GM23338 (cell line): ENCODE measurements at places on chromosomes 7 and 10. TPM values are rescaled to one million over a fixed set of nuclear protein-coding genes. Genes with fewer than 3 reads are reported as not detected.
A peak's percentile ranks its signal among the peaks of the same experiment; 100 is the strongest.

- H3K27ac ChIP-seq: no peak overlapping the region
- no peaks in the 10 kb centered on the region; the same call in 1 of the 2 replicates for H3K4me1 ChIP-seq
These were observed 251.2 kb upstream of the HGF start for GRCh38 chr7:82021036-82021435.

DNA sequence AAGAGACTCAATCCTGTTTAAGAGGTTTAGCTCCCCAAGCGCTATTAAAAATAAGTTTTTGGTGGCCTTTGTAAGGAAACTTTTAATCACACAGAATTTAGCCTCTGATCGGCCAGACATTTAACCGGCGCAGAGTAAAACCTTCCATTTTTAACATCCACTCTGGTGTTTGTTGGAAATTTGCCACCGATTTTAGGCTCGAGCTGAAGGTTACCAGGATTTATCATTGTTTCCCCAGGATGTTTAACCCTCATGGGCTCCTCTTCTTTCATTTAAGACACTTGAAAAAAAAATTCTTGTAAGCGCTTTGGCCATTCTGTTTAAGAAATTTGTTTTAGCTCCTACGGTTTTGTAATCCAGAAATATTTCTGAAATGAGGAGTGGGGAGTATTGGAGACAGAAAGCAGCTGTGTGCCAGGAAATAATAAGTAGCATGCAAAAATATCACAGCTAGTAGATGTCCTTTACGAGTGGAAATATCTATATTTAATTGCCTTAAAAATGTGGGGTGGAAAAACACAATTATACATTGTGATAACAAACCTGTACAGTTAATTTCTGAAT, 3.4 kb downstream of the NEUROD6 start:
- peaks cover 7% of the 10 kb centered on the region; the same call in 1 of the 2 replicates for H3K4me1 ChIP-seq
- no peak for DNase-seq
- no peak overlapping the region for H3K27ac ChIP-seq
- peak overlapping the region; percentile 70 for H3K4me3 ChIP-seq

- H3K27ac ChIP-seq: no peak overlapping the region
- no peaks in the 10 kb centered on the region for H3K27me3 ChIP-seq
- no peak overlapping the region for H3K4me3 ChIP-seq
- DNase-seq: no peak
- no peaks in the 10 kb centered on the region for H3K4me1 ChIP-seq
These were observed 285.4 kb downstream of the SNX13 start for GRCh38 chr7:17654940-17655339.

Gene VAX1
- total RNA-seq: not detected in 2 replicates

GRCh38 chr10:46040004-46040403, 6.1 kb downstream of the MSMB start:
- no peaks in the 10 kb centered on the region for H3K27me3 ChIP-seq
- DNase-seq: no peak
- no peak overlapping the region for H3K27ac ChIP-seq
- H3K4me3 ChIP-seq: no peak overlapping the region
- no peaks in the 10 kb centered on the region for H3K36me3 ChIP-seq
- H3K4me1 ChIP-seq: no peaks in the 10 kb centered on the region

DNA sequence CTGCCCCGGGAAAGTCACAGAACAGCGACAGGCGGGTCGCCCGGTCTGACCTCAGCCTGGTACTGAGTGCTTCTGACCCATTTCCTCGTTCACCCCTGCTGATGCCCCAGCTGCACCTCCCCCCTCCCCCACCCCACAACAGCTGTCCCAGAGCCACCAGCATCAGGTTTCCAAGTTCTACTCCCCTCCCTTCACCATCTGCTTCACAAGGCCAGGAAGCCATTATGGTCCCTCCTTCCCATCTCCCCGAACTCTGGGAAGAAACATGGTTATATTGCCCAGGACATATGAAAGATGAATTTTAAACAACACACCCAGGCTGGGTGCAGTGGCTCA, 301.9 kb upstream of the GALNT17 start:
- peaks cover 1% of the 10 kb centered on the region for H3K36me3 ChIP-seq
- no peak overlapping the region for H3K4me3 ChIP-seq
- H3K27me3 ChIP-seq: no peaks in the 10 kb centered on the region
- no peak for DNase-seq
- H3K4me1 ChIP-seq: peaks cover 9% of the 10 kb centered on the region

- no peak for DNase-seq
- H3K4me3 ChIP-seq: no peak overlapping the region
- H3K27ac ChIP-seq: no peak overlapping the region
- no peaks in the 10 kb centered on the region for H3K36me3 ChIP-seq
These were observed 46.7 kb downstream of the PLXDC2 start for GRCh38 chr10:19862811-19863515.

- H3K4me1 ChIP-seq: peaks cover 26% of the 10 kb centered on the region
- DNase-seq: peak; percentile 28
- no peak overlapping the region for H3K4me3 ChIP-seq
These were observed 290.3 kb upstream of the VWC2 start for GRCh38 chr7:49483142-49483541.

DNA sequence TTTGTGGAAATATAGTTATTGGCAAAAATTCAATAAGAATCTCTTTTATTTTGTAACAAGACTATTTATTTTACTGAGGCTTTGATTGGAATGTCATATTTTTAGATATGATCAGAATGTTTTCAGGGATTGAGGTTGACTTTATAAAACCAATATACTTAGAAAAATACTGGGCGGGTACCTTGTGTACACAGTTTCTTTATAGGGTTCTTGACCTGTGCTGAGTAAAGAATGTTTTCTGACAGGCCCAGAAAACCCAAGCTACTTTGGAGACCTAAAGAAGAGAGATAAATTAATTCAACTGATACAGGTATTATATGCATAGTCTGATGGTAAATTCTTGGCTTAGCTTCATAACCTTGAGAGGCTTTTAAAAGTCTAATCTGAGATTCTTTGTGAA, 23.9 kb upstream of the SPAM1 start:
- H3K36me3 ChIP-seq: peaks cover 23% of the 10 kb centered on the region
- no peak overlapping the region for H3K27ac ChIP-seq
- DNase-seq: no peak
- no peak overlapping the region for H3K4me3 ChIP-seq
- no peaks in the 10 kb centered on the region for H3K27me3 ChIP-seq
- no peaks in the 10 kb centered on the region for H3K4me1 ChIP-seq

- no peaks in the 10 kb centered on the region for H3K36me3 ChIP-seq
- no peak for DNase-seq
- H3K27ac ChIP-seq: no peak overlapping the region
- H3K4me3 ChIP-seq: no peak overlapping the region
These were observed 212.5 kb upstream of the CELF2 start for GRCh38 chr10:10804998-10805740.

DNA sequence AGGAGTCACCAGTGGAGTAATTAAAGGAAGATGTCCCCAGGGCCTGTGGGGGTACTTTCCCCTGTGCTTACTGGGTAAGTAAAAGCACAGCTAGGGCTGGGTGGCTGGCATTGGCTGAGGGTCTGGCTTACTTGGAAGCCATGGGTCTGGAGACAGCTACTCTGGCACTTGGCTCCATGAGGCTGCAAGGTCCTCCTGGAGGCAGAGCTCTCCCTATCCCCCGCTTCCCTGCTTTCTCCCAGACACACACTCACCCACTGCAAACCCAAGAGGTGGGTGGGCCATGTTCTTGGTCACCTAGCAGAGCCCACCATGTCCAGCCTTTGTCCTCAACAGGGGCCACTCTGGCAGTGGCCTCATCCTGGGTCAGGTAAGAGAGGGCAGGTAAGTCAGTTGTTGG, 13.3 kb downstream of the EMX2 start:
- no peaks in the 10 kb centered on the region for H3K36me3 ChIP-seq
- H3K27me3 ChIP-seq: peaks cover 64% of the 10 kb centered on the region
- no peak overlapping the region for H3K4me3 ChIP-seq
- H3K4me1 ChIP-seq: peaks cover 25% of the 10 kb centered on the region; the same call in 1 of the 2 replicates

Gene SLC26A3
- not detected in 2 replicates for total RNA-seq

GRCh38 chr7:154729056-154729455, 273.9 kb downstream of the PAXIP1 start:
- no peak overlapping the region for H3K4me3 ChIP-seq
- no peak overlapping the region for H3K27ac ChIP-seq
- peaks cover 4% of the 10 kb centered on the region; the same call in 1 of the 2 replicates for H3K36me3 ChIP-seq
- DNase-seq: no peak
- no peaks in the 10 kb centered on the region for H3K27me3 ChIP-seq

Gene CLCN1
- total RNA-seq: 0.23 and 0.38 TPM in 2 replicates

DNA sequence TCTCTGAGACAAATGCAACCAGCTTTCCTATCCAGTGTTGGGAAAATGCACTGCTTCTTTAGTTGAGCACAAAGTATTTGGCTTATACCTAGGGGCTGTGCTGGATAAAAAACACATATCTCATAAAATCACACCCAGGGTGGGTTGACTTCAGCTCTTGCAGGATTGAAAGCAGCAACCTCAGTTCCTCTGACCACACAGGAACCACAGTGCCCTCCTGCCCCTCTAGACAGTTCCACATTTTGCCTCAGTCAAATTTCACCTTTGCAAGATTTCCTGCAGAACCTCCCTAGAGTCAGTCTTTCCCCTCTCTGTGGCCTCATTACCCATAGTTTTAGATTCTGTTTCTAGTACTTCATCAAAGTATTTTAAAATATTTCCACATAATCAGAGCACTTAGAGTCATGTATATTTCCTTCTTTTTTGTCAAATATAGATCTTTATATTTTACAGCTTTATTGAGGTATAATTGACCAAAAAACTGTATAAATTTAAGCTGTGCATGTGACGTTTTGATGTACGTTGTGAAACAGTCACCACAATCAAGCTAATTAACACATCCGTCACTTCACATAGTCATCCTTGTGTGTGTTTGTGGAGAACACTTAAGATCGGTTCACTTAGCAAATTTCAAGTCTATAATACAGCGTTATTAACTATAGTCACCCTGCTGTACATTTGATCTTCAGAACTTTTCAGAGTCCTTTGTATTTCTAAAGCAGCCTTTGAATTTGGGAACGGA, 37.0 kb upstream of the EGR2 start:
- H3K27ac ChIP-seq: no peak overlapping the region
- no peaks in the 10 kb centered on the region; the same call in 1 of the 2 replicates for H3K36me3 ChIP-seq
- no peak overlapping the region for H3K4me3 ChIP-seq
- DNase-seq: no peak
- H3K4me1 ChIP-seq: no peaks in the 10 kb centered on the region

DNA sequence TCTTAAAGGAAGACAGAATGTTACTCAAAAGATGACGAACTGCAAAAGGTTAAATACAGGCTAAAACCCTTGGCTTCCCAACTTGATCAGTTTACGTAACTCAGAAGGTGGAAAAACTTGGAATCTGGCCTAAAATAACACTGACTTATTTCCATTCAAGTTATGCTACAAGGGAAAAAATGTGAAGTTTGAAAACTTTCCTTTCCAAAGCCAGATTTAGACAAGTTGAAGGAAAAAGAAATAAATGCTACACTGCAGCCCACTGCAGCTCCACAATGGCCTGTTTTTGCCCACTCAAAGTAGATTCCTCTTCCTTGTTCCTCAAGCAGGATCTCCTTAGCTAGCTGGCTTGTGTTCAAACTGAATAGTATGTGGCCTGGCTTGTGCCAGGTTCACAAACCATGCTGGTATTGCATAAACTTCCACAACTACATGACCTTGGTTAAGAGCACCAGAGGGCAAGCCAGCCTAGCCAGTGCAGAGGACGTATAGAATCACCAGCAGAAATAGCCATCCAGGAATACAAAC, 166.2 kb downstream of the CPEB3 start:
- H3K36me3 ChIP-seq: no peaks in the 10 kb centered on the region
- no peaks in the 10 kb centered on the region for H3K27me3 ChIP-seq
- no peak for DNase-seq

GRCh38 chr10:104767282-104767681, 126.2 kb downstream of the SORCS3 start:
- no peak for DNase-seq
- peaks cover 15% of the 10 kb centered on the region for H3K4me1 ChIP-seq
- no peak overlapping the region for H3K27ac ChIP-seq

Gene DENND2A
- 5.6 and 10.0 TPM in 2 replicates for total RNA-seq

Gene MMP21
- not detected in 2 replicates for total RNA-seq

Gene AFAP1L2
- 6.5 and 7.3 TPM in 2 replicates for total RNA-seq

GRCh38 chr10:93711891-93712290, 9.5 kb upstream of the FRA10AC1 start:
- no peaks in the 10 kb centered on the region for H3K36me3 ChIP-seq
- no peak overlapping the region for H3K27ac ChIP-seq
- H3K27me3 ChIP-seq: no peaks in the 10 kb centered on the region
- no peak overlapping the region for H3K4me3 ChIP-seq
- no peak for DNase-seq
- H3K4me1 ChIP-seq: 0 out of 2 replicates have a peak, but pooled peaks cover 5% of the 10 kb centered on the region

DNA sequence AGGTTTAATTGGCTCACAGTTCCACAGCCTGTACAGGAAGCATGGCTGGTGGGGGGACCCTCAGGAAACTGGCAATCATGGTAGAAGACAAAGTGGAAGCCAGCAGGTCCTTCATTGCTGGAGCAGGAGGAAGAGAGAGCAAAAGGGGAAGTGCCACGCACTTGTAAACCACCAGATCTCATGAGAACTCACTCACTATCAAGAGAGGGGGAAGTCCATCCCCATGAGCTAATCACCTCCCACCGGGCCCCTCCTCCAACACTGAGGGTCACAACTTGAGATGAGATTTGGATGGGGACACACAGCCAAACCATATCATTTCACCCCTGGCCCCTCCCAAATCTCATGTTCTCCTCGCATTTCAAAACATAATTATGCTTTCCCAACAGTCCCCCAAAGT, 171.9 kb upstream of the CACNA2D1 start:
- no peaks in the 10 kb centered on the region for H3K27me3 ChIP-seq
- no peaks in the 10 kb centered on the region for H3K4me1 ChIP-seq
- no peaks in the 10 kb centered on the region for H3K36me3 ChIP-seq
- no peak overlapping the region for H3K4me3 ChIP-seq

Gene PWWP2B
- 8.6 and 12.8 TPM in 2 replicates for total RNA-seq

GRCh38 chr10:30865141-30865926, 166.3 kb downstream of the ZNF438 start:
- H3K27me3 ChIP-seq: no peaks in the 10 kb centered on the region
- H3K4me1 ChIP-seq: peaks cover 11% of the 10 kb centered on the region; the same call in 1 of the 2 replicates
- no peaks in the 10 kb centered on the region for H3K36me3 ChIP-seq
- H3K27ac ChIP-seq: no peak overlapping the region

DNA sequence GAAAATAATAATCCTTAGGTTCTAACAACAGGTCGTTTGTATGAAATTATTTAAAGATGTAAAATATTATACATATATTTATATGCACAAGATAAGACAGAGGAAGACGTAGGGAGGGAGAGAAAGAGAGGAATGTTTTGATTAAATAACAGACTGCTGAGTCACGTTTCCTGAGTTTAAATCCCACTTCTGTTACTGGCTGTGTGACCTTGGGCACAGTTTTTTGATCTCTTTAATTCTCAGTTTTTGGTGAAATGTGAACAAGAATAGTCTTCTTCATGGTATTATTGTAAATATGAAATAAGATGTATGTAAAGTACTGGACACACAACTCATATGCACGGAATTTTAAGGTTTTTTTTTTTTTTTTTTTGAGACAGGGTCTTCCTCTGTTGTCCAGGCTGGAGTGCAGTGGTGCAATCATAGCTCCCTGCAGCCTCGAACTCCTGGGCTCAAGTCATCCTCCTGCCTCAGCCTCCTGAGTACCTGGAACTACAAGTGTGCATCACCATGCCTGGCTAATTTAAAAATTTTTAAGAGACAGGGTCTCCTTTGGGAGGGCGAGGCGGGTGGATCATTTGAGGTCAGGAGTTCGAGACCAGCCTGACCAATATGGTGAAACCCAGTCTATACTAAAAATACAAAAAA, 42.6 kb downstream of the BAMBI start:
- DNase-seq: no peak
- H3K36me3 ChIP-seq: no peaks in the 10 kb centered on the region

Gene JCAD
- total RNA-seq: 2.1 and 2.3 TPM in 2 replicates

Gene GIMAP8
- not detected in 2 replicates for total RNA-seq

Gene TMEM225B
- total RNA-seq: not detected in 2 replicates

GRCh38 chr7:1383398-1384112, 75.7 kb downstream of the MICALL2 start:
- no peaks in the 10 kb centered on the region for H3K4me1 ChIP-seq
- H3K4me3 ChIP-seq: no peak overlapping the region
- DNase-seq: no peak
- no peaks in the 10 kb centered on the region for H3K27me3 ChIP-seq
- H3K27ac ChIP-seq: no peak overlapping the region
- H3K36me3 ChIP-seq: no peaks in the 10 kb centered on the region
